CD4-positive, alpha-beta T cell treated with Interleukin-1 beta for 1 hour (primary cell): ENCODE measurements at places on chromosomes 7 and 10.

DNA sequence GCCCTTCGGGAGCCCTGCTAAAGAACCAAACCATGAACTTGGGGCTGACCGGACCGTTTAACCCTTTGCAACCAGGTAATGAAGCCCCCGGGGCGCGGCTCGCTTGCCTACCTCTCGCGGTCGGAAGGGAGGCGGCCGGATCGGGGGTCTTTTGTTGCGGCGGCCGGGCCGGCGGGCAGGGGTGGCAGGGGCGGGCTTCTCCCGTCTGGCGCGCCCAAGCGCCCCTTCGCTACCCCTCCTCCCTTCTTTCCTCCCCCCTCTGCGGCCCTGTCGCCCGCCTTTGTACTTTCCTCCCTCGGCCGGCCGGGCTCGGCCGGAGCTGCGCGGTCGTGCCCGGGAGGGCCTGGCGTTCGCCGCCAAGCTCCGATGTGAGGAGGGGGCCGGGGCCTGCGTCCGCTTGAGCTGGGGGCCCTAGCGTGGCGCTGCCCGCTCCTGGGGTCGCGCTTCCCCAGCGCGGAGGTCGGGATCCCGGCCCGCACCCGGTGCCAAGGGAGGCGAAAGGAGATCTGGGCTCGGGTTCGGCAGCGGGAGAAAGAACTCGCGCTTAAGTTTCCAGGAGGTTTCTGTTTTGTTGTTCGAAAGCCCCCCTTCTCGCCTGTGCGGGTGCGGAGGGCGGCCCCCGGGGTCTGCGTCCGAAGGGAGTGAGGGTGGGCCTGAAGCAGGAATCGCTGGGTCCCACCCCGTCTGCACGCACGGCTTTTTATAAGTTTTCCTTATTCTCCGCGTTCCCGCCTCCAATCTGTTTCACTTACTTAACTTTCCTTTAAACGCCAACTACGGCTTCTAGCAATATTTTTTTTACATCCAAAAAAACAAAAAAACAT lies 436.8 kb upstream of the GALNT17 start:
- DNase-seq: no peak

DNA sequence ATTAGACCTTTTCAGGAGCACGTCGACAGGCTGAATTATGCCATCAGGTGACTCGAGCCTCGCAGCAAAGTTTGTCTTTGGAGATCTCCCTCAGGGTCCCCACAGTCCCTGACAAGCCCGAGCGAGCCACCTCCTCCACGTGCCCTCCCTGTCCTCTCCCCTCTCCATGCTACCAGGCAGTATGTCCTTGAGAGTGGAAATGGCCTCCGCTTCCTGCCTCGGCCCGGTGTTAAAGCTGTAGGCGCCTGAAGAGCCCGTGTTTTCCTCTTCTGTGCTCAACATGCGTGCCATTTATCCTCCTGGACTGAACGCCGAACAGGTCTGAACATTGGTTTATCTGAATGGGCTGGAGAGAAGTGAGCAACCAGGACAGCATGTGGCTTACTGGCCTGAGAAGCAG lies 82.6 kb downstream of the GPR26 start:
- no peak for DNase-seq

DNA sequence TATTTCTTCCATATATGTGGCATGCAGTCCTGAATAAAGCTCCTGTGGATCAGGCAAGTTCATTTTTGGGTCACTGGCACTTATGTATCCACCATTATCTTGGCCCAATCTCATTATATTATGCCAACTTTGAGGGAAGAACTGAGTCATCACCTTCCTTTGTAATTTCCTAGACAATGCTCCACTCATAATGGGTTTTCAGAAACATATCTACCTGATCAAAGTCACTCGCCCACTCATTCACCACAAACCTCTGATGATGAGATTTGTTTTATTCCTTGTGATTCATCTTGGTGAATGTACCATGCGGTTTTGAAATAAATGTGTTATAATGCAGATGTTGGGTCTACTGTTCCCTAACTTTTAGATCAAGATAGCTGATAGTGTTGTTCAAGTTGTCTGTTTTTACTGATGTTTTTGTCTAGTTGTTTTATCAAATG lies 525.8 kb downstream of the KIF20B start:
- no peak for DNase-seq

GRCh38 chr10:91460681-91461080 lies 50.5 kb downstream of the HECTD2 start:
- DNase-seq: no peak

DNA sequence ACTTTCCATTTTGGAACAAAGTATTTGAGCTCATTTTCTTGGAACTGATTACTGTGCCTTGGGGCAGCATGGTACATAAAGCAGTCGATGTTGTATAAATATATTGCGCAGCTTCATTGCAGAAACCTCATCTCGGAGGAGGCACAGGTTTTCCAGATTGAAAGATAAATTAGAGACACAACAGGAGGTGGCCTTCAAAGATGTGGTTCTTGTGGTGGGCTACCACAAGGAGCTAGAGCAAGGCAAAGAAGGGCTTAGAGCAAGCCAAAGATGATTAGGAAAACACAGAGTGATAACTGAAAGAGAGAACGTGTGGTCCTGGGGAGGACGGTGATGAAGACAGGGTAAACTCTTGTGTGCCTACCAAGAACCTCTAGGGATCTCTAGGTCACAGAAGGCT lies 169.1 kb upstream of the TNS3 start:
- no peak for DNase-seq

- no peak for DNase-seq
These were observed 4.8 kb upstream of the TAX1BP1 start for GRCh38 chr7:27735165-27735564.

DNA sequence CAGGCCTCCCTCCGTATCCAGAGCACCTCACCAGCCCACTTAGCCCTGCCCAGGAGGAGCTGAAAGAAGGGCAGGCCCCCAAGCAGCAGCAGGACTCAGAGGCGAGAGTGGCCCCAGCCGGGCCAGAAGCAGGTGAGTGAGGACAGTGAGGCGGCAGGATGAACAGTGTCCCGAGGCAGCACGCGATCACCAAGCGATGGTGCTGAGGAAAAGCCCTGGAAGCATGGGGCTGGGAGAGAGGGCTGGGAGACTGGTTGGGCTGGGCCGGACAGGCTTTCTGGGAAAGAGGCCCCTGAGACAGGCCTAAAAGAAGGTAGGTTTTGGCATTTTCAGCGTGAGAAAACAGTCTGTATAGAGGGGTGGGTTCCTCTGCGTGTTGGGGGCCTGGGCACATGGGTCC lies 16.4 kb downstream of the ZNF783 start:
- no peak for DNase-seq

- no peak for DNase-seq
These were observed 13.3 kb downstream of the MAP3K8 start for GRCh38 chr10:30447125-30447799.

DNA sequence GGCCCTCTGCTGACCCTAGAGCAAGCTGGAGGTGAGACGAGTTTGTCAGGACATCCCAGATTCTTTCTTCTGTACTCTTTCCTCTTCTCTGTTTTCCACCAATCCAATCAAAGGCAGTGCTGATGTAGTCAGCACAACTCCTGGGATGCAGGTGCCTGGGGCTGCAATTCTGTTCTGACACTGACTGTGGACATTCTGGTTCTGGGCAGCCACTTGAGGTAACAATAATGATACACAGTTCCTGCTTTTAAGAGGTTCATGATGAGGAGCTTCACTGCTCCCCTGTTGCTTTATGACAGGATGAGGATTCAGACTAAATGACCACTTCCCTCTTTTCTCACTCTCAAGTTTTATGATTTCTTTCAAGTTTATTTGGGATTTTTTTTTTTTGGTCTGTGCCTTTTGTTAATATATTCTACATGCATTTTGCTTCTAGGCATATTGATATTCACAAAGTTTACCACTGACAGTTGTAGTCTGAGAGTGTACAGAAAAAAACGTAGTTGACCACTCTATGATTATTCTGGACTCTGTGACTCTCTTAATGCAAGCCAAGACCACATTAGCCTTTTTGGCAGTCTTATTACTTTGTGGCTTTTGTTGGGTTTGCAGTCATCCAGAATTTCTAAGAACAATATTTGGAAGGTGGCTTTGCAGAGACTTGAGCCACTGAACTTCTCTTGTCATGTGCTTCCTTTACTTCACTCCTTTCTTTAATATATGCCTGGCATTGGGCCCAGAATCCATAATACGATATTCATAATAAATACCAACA lies 247.6 kb downstream of the AUTS2 start:
- no peak for DNase-seq

DNA sequence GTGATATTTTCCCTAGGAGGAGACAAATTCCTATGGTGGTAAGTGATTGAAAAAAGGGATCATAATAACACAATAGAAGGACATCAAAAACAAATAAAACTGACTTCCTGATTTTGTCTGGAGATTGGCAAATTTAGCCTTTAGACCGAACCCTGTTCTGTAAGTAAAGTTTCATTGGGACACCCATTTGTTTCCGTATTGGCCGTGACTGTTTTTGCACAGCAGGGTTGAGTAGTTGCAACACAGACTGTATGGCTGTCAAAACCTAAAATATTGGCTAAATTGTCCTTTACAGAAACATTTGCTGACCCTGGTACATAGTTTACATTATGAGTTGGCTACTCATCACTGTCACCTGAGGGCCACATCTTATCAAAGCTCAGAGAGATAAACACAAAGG lies 168.6 kb downstream of the PRKCQ start:
- no peak for DNase-seq

DNA sequence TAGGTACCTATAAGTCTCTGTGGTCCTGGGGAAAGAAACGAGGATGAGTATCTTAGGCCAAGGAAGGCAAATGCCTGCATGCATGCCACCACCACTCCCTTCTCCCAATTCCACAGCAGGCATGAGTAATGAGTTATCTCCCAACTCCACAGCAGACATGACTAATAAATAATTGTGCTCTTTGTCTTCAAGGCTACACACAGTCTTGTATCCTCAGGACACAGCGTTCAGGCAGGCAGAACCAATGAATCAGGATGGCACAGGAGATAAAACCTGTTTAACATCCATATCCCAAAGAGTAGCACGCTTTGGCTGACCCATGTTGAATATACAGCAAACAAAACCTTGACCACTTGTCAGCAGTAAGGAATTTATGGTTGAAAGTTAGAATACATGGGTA lies 229.7 kb upstream of the NFE2L3 start:
- no peak for DNase-seq

- no peak for DNase-seq
These were observed 103.1 kb downstream of the INHBA start for GRCh38 chr7:41599760-41600159.

DNA sequence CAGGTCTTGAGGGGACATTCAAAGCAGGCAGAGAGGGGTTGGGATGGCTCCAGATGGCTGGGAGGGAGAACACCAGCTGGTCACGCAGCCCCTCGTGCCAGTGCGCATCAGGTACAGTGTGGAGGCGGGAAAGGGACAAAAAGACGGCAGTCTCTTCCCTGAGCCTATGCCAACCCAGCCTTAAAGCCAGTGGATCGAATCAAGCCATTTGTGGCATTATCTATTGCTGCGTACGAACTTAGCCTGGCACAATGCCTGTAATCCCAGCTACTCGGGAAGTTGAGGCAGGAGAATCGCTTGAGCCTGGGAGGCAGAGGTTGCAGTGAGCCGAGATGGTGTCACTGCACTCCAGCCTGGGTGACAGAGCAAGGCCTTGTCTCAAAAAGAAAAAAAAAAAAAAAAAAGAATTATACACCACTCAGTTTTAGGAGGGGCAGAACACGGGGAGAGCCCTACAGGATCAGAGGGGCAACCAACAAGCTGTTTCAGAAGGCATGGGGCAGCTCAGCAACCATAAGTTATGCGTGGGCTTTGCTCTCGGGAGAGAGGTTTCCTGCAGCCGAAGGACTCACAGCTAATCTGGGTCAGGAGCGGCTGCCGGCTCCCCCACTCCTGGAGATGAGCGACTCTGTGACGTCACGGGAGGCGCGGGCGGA lies 356 bp upstream of the NDUFB2 start:
- DNase-seq: peak; percentile 90

DNA sequence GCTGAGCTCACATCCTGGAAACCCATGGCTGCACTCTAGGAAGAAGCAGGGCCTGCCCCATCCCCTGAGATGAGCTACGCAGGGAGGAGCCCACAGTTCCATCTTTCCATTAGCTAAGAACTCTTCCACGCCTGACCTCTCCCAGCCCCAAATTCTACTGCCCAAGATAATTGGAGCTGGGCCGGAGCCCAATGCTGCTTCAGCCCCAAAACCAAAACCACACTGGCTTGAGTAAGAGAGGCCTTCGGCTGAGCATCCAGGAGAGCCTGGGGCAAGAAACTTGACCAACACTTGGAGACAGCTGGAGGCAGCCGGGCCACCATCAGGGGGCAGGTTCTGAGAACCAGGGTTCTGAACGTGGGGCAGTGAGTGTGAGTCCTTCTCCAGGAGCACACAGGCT lies 116.1 kb upstream of the ZMIZ1 start:
- no peak for DNase-seq

DNA sequence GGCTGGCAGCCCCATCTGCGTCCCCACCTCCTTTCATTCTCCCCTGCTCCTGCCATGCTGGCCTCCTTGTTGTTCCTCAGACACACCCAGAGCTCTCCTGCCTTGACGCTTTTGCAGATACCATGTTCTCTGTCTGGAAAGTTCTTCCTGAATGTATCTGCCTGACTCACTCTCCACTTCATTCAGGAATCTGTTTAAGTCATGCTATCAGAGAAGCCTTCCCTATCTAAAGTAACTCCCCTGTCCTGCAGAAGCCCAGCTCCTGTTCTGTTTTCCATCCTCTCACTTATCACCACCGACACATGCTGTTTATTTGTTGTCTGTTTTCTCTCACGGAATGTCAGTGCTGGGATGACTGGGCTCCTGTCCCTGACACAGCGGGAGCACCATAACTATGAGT lies 82.0 kb downstream of the AFAP1L2 start:
- no peak for DNase-seq

DNA sequence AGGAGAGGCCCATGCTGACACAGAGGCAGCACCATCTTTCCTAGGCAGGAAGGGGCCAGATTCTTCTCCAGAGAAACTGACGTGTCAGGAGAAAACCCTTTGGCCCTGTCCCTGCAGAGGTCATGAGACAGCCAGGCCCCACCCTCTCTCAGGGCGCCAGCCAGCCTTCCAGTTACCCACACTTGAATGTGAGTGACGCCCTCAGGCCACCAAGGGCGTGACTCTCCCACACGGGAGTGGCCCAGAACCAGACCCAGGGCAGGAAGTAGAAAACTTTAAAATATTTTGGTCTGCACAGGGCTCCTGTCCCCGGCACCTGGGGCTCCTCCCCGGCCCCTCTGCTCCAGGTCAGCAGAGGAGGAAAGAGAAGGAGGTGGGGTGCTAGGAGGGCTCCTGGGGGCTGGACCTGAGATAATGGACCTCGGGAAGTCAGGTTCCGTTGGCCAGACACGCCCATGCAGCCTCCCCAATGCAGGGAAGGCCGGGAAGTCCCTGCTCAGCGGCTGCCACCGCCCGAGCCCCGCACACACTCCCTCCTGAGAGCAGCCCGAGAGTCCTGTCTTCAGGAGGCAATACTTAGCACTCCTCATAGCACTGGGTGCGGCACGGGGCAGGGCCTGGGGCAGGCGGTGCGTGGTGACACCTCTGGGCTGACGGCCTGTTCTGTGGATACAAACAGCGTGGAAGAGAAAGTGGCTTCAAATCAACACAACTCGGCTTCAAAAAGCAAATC lies 67.0 kb upstream of the CFAP46 start:
- DNase-seq: peak; percentile 29

DNA sequence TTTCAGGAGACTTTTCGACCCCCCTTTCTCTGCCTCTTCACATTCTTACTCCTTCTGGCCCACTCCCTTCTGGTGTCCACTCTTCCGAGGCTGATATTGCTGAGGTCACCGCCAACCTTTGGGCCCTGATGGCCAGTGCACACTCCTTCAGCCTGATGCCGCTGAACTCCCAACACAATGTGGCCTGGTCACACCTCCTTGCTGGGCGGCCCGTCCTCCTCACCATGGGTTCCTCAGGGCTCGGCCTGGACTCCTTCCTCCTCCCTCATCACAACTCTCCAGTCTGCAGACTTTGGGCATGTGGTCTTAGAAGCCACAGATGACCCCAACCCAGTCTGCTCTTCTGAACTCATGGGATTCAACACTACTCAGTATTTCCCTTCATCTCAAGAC lies 583.0 kb upstream of the MGMT start:
- no peak for DNase-seq
